Motor neuron (in vitro differentiated cells): ENCODE measurements at places on chromosomes 3 and 15.

DNA sequence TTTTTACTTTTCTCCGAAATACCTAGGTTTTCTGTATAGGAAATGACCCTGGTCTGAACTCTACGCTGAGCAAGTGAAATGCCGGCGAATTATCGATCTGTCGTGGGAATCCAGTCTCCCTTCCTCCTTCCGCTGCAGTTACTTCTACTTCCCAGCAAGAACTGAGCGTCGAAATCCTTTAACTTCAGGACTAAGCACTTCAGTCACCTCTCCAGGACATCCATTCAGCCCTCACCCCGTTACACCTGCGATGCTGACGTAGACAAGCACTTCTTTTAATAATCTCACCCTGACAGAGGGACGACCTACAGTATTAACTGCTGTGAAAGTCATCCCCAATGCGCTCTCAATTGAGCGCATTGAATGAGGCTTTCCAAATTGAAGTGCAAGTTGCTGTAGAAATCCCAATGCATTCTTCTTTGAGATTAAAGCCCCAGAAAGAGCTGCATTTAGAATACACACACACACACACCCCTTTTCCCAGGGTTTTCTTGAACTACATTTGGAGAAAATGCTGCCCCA is 1.3 kb downstream of the TOP2B start:
- ATAC-seq, result no peak

- ATAC-seq, result no peak
Measured at GRCh38 chr15:63502843-63503738, 1.3 kb upstream of the USP3 start.

GRCh38 chr3:45688194-45688881 is 858 bp upstream of the SACM1L start:
- peak; percentile 29 for ATAC-seq

DNA sequence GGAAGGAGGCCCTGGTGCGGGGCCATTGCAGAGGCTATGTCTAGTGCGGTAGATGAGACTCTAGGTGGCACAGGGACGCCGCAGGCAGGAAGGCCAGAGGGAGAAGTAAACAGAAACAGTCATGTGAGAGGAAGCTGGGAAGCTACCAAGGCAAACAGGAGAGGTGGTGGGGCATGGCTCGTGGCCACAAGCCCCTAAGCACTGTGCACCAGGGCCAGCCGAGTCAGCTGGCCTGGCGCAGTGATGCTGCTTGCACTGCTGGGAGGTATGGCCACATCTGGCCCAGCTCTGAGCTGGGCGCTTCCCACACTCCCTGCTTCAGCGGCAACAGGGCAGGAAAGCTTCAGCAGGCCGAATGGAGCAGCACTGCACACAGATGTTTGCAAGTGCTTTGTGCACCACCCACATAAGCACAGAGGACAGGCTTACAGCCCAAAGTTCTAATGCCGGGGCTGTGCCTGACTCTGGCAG is 76.6 kb downstream of the SRGAP3 start:
- peak; percentile 65 for ATAC-seq

- ATAC-seq, result no peak
Measured at GRCh38 chr3:163513149-163513657, 1565.1 kb downstream of the SI start.

GRCh38 chr3:23172059-23172458 is 31.1 kb upstream of the UBE2E2 start:
- no peak for ATAC-seq

- ATAC-seq, result no peak
Measured at GRCh38 chr3:132351222-132351806, 34.1 kb downstream of the ACP3 start.

DNA sequence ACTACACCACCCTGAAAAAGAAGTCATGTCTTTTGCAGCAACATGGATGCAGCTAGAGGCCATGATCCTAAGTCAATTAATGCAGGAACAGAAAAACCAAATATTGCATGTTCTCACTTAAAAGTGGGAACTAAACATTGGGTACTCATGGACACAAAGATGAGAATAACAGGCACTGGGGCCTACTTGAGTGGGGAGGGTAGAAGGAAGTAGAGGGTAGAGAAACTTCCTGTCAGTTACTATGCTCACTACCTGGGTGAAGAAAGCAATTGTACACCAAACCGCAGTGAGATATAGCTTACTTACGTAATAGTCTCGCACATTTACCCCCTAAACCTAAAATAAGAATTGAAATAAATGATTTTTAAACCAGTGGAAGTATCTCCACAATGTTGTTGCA is 480.5 kb upstream of the ARRDC4 start:
- ATAC-seq, result no peak

- ATAC-seq, result no peak
Measured at GRCh38 chr3:174776636-174777035, 82.5 kb upstream of the NAALADL2 start.

DNA sequence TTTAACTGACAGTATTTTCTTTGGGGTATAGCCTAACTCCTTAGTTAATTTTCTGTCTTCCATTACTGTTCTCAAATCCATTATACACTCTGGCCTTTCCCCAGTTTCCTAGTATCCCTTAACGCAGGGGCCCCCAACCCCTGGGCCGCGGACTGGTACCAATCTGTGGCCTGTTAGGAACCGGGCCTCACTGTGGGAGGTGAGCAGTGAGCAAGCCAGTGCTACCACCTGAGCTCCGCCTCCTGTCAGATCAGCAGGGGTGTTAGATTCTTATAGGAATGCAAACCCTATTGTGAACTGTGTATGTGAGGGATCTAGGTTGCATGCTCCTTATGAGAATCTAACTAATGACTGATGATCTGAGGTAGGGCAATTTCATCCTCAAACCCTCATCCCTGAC is 75.1 kb downstream of the DOCK3 start:
- ATAC-seq, result no peak

DNA sequence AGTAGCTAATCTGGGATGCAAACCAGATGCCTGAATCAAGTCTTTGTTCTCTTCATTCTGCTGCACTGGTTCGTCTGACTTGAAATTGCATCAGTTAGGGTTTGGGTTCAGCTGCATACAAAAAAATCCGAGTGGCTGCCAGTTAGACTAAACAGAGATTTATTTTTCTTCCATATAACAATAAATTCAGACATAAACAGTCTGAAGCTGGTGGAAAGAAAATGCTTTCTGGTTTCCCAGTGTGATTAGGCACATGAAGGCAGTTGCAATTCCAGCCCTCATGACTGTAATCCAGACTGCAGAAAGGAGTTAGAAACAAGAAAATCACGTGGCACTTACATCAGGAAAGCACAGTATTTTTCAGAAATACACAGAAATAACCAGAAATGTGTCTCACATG is 930.7 kb downstream of the MCTP2 start:
- no peak for ATAC-seq

- peak; percentile 99 for ATAC-seq
Measured at GRCh38 chr3:183576487-183577107, 21.1 kb upstream of the KLHL6 start.

DNA sequence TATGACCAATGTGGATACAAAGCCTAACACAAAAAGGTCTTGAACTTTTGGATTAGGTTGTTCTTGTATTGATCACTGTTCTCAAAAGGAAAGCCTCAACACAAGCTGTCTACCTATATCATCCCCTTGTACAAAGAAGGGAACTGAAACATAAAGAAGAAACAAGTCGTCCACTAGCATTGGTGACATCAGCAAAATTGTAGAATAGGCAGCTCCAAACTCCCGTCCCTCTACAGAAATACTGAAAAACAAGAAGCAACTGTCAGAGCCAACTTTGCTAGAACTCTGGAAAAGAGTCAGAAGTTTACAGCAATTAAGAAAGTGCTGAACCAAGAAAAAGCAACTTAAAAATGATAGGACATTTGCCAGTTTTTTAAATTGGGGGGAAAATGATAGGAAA is 7.5 kb upstream of the NR1I2 start:
- no peak for ATAC-seq

- ATAC-seq, result no peak
Measured at GRCh38 chr3:112984485-112984884, 6.3 kb upstream of the GTPBP8 start.

DNA sequence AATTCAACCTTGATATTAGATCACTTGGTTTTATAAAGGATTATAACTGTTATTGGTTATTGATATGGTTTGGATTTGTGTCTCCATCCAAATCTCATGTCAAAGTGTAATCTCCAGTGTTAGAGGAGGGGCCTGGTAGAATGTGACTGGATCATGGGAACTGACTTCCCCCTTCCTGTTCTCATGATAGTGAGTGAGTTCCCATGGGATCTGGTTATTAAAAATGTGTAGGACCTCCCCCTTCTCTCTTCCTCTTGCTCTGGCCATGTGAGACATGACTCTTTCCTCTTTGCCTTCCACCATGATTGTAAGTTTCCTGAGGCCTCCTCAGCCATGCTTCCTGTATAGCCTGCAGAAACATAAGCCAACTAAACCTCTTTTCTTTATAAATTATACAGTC is 136.0 kb upstream of the UBE2E2 start:
- no peak for ATAC-seq

DNA sequence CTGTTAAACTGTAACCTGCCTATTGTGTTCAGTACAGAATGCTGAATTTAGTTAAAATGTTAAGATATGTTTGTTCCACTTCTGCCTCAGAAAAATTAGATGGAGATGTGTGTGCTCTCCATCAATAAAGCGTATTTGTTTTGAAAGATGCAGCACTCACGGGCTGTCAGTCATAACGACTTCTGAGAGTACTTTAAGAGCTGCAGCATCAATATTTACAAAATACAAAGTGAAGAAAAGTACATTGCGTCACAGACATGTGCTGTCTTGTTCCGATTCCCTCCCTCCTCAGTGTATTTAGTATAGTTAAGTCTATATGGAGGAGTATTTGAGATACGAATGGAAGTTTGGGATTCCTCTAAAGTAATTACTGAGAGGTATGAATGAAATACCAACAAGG is 166.6 kb downstream of the BBX start:
- no peak for ATAC-seq

GRCh38 chr3:181727341-181728032 is 15.8 kb downstream of the SOX2 start:
- no peak for ATAC-seq

GRCh38 chr3:149654188-149654601 is 3.6 kb downstream of the WWTR1 start:
- ATAC-seq, result no peak

DNA sequence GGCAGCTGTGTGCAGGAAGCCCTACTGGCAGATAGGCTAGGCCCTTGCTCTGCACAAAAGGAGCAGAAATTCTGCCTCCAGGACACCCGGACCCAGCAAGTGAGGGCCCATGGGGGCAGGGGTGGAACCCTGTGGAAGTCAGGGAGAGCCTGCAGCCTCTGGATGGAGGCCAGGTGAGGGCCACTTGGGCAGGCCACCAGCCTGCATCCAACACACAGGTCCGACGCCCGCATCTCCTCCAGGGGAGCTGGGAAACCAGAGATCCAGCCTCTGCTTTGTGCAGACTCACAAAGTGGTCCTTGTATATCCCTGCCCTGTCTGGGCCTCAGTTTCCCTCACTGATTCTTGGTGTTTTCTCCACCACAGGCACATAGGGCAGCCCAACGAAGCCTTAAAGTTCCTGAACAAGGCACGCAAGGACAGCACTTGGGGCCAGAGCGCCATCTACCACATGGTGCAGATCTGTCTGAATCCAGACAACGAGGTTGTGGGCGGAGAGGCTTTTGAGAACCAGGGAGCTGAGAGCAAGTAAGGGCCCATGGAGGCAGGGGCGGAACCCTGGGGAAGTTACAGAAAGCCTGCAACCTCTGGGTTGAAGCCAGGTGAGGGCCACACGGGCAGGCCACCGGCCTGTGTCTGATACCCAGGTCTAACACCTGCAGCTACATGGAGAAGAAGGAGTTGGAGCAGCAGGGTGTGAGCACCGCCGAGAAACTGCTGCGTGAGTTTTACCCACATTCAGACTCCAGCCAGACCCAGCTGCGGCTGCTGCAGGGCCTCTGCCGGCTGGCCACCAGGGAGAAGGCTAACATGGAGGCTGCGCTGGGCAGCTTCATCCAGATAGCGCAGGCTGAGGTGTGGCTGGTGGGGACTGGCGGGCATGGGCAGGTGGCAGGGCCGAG is 16.6 kb downstream of the CSRNP1 start:
- ATAC-seq, result no peak
